ENCODE measurements at places on chromosomes 12 and 14.

DNA sequence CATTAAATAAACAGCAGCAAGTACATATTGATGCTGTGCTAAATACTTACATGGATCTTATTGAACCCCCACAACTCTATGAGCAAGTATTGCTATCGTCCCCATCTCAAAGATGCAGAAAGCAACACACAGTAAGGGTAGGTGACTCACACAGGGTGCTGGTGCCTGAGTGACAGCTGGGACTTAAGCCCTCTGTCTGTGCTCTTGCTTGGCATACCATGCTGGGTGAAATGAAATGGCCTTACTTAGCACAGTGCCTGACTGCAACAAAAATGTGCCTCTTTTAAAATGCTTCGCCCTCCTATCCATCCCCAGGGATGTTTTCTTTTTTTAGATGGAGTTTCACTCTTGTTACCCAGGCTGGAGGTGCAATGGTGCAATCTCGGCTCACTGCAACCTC is 788 bp downstream of the TEX52 start:
- no peak for DNase-seq

- DNase-seq, result no peak
These were observed 871.6 kb upstream of the MDGA2 start for GRCh38 chr14:48546996-48547395.

DNA sequence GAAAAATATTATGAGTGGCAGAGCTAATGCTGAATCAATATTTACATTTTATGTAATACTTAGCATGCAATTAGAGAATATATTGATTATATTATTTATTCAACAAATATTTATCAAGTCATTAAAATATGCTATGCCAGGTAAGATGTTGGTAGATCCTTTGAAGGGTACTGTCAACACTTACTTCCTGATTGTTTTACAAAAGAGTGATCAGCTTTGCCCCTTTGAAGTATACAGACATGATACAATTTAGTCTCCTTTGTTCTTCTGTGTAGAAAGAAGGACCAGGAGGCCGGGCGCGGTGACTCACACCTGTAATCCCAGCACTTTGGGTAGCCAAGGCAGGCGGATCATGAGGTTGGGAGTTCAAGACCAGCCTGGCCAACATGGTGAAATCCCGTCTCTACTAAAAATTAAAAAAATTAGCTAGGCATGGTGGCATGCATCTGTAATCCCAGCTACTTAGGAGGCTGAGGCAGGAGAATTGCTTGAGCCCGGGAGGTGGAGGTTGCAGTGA is 73.9 kb upstream of the IFNG-AS1 start:
- DNase-seq, result no peak

DNA sequence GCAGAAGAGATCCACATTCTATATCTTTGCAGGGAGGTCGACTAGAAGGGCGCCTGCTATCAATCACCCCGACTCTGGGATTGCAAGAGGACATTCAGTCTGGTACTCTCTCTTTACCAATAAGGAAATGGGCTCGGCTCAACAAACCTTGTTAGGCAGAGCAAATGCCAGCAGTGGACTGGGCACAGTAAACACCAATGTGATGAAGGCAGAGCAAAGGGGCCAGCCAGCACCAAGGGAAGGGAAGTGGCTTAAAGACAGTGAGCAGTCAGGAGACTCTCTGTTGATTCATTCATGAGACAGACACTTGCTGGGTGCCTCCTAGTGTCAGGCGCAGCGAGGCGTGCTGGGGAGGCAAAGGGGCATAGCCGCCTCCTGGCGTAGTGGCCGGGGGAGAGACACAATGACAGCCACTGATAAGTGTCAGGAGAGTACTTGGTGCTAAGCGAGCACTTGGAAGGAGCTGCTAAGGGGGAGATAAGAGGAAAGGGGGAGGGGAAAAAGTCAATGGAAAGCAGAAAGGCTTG is 34.1 kb downstream of the TMCC3 start:
- DNase-seq, result no peak

GRCh38 chr12:7797698-7798398 is 8.6 kb downstream of the NANOG start:
- DNase-seq, result no peak

DNA sequence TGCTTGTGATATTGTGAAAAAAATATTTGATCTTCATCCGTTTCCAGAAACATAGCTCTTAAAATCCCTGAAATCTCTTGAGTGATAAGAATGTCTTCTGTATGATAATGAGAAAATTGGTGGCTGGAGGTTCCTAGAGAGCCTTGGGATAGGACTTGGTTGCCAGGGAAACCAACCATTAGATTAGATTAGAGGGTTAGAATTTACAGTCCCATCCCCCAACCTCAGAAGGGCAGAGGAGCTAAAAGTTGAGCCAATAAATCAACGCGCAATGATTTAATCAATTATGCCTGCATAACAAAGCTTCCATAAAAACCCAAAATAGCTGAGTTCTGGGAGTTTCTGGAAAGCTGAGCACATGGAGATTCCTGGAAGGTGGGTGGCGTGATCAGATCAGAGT is 10.6 kb downstream of the SEL1L start:
- no peak for DNase-seq

DNA sequence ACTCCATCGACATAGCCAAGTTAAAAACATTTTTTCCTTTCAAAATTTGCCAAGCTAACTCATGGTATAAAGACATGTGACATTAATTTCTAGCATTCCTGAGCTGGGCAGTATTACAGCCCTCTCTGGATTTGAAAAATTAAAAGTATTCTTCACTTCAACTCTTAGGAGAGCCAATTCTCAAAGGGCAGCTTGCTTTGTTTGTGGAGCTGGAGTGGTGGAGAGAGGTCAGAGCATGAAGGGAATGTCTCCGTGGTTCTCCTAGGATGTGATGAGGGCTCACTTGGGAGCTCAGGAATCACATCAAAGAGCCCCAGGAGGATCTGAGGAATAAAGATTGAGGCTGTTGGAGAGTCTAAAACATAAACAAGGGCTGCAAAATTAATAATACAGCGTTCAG is 46.9 kb upstream of the RGS6 start:
- no peak for DNase-seq

GRCh38 chr12:116465856-116466255 is 93.3 kb upstream of the MAP1LC3B2 start:
- DNase-seq, result no peak

DNA sequence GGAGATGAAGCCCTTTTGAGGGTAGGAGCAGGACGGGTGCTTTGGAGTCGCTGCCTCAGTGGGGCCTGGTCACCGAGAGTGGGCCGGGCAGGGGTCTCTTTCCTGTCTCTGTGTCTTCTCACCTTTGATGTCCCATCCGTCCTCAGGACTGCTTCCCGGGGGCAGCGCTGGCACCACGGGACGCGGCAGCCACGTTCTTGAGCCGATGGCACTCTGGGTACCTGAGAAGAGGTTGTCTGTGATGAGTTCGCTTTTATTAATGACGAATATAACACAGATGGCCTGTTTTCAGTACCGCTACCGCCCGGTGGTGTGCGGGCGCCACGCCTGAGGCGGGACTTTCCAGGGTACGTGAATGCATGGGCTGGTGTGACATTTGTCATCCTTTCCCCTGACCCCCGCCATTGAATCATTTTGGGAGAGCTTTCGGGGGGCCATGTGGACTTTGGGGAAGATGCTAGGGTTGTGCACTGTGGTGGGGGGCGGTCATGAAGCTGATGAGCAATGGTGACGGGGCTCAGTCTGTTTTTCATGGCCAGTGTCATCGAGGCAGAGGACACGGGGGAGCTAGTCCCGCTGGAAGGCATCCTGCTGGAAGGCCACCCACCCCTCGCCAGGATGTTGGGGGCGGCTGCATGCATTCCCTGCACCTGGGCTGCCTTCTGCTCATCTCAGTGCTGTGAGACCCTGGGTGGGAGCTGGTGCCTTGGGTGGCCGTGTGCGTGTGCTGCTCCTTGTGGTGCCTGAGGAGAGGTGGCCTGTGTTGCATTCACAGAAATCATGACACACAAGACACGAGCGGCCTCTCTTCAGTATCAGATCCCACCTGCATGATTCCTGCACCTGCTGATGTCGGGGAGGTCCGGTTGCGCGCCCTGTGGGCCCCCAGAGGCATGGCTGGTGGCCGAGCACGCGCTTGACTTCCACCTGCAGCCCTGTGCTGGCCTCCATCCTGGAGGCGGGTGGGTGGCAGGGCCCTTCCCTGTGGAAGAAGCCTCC is 162.5 kb upstream of the RTL1 start:
- DNase-seq, result no peak

DNA sequence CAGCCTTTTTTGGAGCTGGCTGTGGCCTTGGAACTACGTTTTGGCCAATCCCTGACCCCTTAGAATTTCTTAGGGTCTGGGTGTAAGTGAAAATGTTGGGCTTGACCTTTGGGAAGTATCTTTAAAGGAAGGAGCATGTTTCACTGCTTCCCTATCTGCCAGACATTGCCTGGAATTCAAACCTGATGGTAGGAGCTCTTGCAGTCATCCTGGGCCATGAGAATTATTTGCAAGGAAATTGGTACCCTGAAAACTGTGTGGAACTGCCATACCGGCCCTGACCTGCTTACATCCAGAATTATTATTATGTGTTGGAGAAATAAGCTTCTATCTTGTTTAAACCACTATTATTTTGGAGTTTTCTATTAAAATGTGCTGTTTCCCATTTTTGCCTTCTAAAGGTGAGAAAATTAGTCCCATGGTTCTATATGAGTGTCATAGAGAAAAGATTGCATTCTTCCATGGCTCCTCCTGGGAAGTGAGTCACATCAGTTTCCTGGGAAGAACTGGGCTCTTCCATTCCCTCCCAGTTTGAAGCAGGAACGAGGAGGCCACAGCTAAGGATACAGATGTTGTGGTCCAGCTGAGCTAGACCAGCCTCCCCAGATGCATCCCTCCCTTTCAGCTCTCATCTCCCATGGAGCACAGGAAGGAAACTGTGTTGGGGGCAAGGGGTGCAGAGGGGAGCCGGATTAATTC is 9.5 kb upstream of the PGF start:
- DNase-seq, result no peak

DNA sequence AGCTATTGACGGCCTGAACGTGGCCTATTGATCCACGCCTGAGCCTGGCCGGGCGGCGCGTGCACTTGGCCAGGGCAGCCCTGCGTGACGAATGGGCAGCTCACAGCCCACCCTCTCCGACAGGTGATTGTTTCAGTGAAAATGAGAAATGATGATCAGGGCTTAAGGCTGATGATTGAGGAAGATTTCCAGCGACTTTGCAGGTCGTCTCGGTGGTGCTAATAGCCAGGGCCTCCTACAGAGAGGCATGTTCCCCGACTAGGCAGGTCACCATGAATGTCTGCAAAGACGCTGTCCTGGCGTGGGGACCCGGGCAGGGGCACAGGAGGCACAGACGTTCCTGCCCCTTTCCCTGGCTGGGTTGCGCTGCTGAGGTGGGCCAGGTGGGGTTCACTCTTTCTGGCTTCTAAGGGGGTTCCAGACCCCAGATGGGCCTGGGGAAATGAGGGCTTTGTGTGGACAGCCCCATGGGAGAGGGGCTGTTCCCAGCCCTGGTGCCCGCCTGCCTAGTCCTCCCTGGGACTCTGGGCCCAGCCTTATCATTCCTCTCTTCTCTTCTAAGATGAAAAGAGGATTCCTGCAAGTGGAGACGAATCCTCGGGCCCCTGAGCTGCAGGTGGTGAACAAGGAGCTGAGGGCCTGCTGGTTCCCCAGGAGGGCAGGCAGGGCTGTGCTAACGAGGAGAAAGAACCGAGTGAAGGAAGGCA is 157.4 kb downstream of the KIF26A start:
- no peak for DNase-seq

DNA sequence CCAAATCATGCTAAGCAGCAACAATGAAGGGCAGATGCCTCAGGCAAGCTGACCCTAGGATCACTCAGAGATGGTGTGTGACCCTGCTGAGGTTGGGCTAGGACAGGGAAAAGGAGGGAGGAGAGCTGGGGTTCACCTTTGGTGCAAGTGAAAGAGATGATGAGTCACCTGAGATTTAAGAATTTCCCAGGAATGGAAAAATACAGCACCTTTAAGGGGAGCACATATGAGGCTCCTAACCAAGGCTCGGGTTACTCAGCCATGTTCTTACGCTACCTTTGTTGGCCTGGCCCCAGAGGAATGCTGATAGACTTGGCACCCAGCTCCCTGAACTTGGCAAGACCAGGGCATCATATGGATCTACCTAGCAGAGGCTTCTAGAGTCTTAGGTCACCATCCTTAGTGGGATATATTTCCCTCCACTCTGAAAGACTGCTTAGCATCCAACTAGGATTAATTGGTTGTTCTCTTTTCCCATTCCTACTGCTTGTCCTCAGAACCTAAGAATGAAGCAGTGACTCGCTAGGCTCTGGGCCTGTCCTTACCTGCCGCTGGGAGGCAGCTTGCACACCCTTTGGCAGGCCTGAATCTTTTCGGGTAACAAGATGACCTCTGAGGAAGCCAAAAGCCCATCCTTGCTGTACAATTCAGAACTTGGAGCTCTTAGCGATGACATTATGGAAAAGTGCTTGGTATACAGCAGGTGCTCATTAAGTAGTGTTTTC is 4.0 kb upstream of the NAA25 start:
- no peak for DNase-seq

GRCh38 chr12:21940549-21941505 is at the start of gene ABCC9:
Gene ABCC9, minus strand, starts transcription at chr12:21941426. Its CDS starts 4,752 bp downstream, at chr12:21936674.
- peak; percentile 26 for DNase-seq

GRCh38 chr12:47754126-47754525 is 4.6 kb downstream of the RAPGEF3 start:
- no peak for DNase-seq

DNA sequence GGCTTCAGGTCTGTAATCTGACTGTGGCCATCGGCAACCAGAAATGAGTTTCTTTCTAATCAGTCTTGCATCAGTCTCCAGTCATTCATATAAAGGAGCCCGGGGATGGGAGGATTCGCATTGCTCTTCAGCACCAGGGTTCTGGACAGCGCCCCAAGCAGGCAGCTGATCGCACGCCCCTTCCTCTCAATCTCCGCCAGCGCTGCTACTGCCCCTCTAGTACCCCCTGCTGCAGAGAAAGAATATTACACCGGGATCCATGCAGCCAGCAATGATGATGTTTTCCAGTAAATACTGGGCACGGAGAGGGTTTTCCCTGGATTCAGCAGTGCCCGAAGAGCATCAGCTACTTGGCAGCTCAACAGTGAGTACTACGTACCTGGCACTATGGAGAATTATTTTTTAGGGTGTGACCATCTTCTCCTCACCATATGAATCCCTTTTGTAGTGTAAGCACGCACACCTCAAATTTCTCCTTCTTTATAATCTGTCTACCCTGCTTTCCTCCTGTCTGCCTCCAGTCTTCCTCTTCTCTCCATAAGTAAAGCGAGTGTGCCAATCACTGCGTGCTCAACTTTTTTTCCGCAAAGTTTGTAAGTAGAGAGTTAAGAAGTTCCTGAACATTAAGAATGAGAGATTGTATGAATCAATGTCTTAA is at the start of gene TPH2:
TSS of gene TPH2 (plus strand) at position 118 of the 658 bp plus-strand sequence. CDS start at position 260, 142 bp downstream.
- DNase-seq, result peak; percentile 70

- DNase-seq, result no peak
These were observed 6.9 kb downstream of the FAM186B start for GRCh38 chr12:49598527-49598926.

DNA sequence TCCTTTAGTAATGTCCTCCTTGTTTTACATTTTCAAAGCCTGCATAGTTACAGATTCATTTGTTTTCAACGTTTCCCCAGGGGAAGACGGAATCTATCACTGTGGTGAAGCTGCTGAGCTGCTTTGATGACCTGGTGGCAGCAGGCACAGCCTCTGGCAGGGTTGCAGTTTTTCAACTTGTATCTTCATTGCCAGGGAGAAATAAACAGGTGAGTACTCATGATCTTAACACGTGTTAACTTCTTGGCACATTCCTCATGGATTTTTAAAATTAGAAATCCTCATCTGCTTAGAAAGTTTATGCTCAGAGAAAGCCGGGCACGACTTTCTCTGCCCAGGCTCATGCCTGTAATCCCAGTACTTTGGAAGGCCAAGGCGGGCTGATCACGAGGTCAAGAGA is 44.5 kb downstream of the TECPR2 start:
- no peak for DNase-seq

All from AG08396 (cell line).